Natural killer cell (primary cell): ENCODE measurements at places on chromosomes 3 and 15. TPM values are rescaled to one million over a fixed set of nuclear protein-coding genes. Genes with fewer than 3 reads are reported as not detected.

- H3K27ac ChIP-seq, result no peak overlapping the region
- no peaks in the 10 kb centered on the region for H3K27me3 ChIP-seq
Observed at GRCh38 chr3:127448671-127449070, 141.9 kb downstream of the TPRA1 start.

GRCh38 chr3:57972531-57973111 lies 35.6 kb upstream of the FLNB start:
- H3K4me1 ChIP-seq, result no peaks in the 10 kb centered on the region
- no peaks in the 10 kb centered on the region for H3K27me3 ChIP-seq
- no peak for DNase-seq
- H3K36me3 ChIP-seq, result no peaks in the 10 kb centered on the region

DNA sequence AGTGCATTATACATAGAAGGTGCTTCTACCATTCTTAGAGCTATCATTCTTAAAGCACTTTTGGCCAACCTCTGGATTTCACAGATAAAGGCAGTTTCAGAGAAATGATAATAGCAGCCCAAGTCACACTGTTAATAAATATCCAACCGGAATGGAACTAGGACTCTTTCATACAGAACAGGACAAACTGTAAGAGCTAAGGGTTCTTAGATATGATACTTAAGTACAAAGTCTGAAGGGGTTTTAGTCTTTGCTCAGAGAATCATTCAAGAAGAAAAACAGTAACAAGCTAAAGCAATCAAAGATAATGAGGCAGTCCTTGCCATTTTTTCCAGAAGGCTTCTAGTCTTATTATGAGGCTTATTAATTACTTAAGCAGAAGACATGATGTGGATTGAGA lies 239.0 kb downstream of the ERC2 start:
- H3K4me1 ChIP-seq, result no peaks in the 10 kb centered on the region
- no peak for DNase-seq
- H3K27ac ChIP-seq, result no peak overlapping the region
- H3K36me3 ChIP-seq, result no peaks in the 10 kb centered on the region
- no peak overlapping the region for H3K4me3 ChIP-seq
- H3K27me3 ChIP-seq, result no peaks in the 10 kb centered on the region

The CCDC13 gene
- 0.35 TPM for total RNA-seq

The ZNF620 gene
- 3.3 TPM for total RNA-seq

GRCh38 chr3:184806567-184807271 lies 5.2 kb upstream of the VPS8 start:
- H3K27ac ChIP-seq, result no peak overlapping the region
- H3K36me3 ChIP-seq, result no peaks in the 10 kb centered on the region
- DNase-seq, result no peak
- no peaks in the 10 kb centered on the region for H3K27me3 ChIP-seq
- no peak overlapping the region for H3K4me3 ChIP-seq

The KBTBD13 gene
- not detected for total RNA-seq

The CAMK2N2 gene
- 0.82 TPM for total RNA-seq

- no peaks in the 10 kb centered on the region for H3K27me3 ChIP-seq
- DNase-seq, result no peak
- no peaks in the 10 kb centered on the region for H3K4me1 ChIP-seq
- no peak overlapping the region for H3K4me3 ChIP-seq
Observed at GRCh38 chr3:59601486-59601885, 551.7 kb upstream of the CFAP20DC start.

DNA sequence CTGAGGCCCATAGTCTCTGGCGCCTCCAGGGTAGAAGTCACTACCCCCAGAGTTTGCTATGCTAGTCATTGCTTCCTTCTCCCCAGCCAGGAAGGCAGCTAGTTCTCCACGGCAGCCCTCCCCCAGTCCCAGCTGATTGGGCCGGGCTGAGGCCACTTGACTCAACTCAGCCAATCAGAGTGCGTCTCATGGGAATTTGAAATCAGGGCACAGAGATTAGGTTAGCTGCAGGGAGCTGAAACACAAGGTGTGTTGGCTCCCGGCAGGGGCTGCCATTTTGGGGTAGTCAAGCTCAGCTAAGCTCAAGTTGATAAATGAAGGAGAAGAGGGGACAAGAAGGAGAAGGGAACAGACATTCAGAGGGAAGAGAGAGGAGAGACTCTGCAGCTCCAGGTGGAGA lies 32.8 kb downstream of the LINGO1 start:
- H3K27me3 ChIP-seq, result no peaks in the 10 kb centered on the region
- H3K4me3 ChIP-seq, result no peak overlapping the region
- H3K27ac ChIP-seq, result no peak overlapping the region
- peaks cover 5% of the 10 kb centered on the region for H3K4me1 ChIP-seq
- H3K36me3 ChIP-seq, result no peaks in the 10 kb centered on the region
- DNase-seq, result no peak

GRCh38 chr3:13459605-13460340 lies 20.3 kb upstream of the HDAC11 start:
- no peak for DNase-seq
- no peaks in the 10 kb centered on the region for H3K36me3 ChIP-seq
- no peaks in the 10 kb centered on the region for H3K4me1 ChIP-seq
- no peaks in the 10 kb centered on the region for H3K27me3 ChIP-seq

GRCh38 chr3:32421991-32422859 lies 30.6 kb downstream of the CMTM7 start:
- H3K27ac ChIP-seq, result no peak overlapping the region
- no peak for DNase-seq

GRCh38 chr3:22996920-22997571 lies 206.1 kb upstream of the UBE2E2 start:
- no peak overlapping the region for H3K27ac ChIP-seq
- H3K27me3 ChIP-seq, result no peaks in the 10 kb centered on the region
- no peaks in the 10 kb centered on the region for H3K4me1 ChIP-seq

GRCh38 chr15:25737218-25737643 lies 125.9 kb downstream of the ATP10A start:
- peaks cover 2% of the 10 kb centered on the region for H3K36me3 ChIP-seq
- H3K4me3 ChIP-seq, result no peak overlapping the region
- no peak overlapping the region for H3K27ac ChIP-seq
- no peaks in the 10 kb centered on the region for H3K27me3 ChIP-seq
- no peak for DNase-seq

- no peak for DNase-seq
- peaks cover 17% of the 10 kb centered on the region for H3K4me1 ChIP-seq
- no peak overlapping the region for H3K27ac ChIP-seq
- H3K27me3 ChIP-seq, result no peaks in the 10 kb centered on the region
Observed at GRCh38 chr15:75928680-75929608, 25.3 kb downstream of the FBXO22 start.

- DNase-seq, result no peak
- no peaks in the 10 kb centered on the region for H3K27me3 ChIP-seq
- H3K4me3 ChIP-seq, result no peak overlapping the region
- H3K4me1 ChIP-seq, result no peaks in the 10 kb centered on the region
- H3K36me3 ChIP-seq, result no peaks in the 10 kb centered on the region
Observed at GRCh38 chr3:120678984-120679383, 3.1 kb downstream of the HGD start.

GRCh38 chr3:37934631-37935289 lies 55.8 kb upstream of the VILL start:
- no peaks in the 10 kb centered on the region for H3K4me1 ChIP-seq
- H3K27ac ChIP-seq, result no peak overlapping the region
- H3K4me3 ChIP-seq, result no peak overlapping the region
- H3K27me3 ChIP-seq, result no peaks in the 10 kb centered on the region
- H3K36me3 ChIP-seq, result no peaks in the 10 kb centered on the region

GRCh38 chr3:138461896-138462295 lies 27.5 kb downstream of the ESYT3 start:
- no peak overlapping the region for H3K27ac ChIP-seq
- DNase-seq, result no peak
- no peaks in the 10 kb centered on the region for H3K27me3 ChIP-seq
- no peak overlapping the region for H3K4me3 ChIP-seq

The IQCB1 gene
- 44.3 TPM for total RNA-seq

The ITIH4 gene
- total RNA-seq, result 33.0 TPM

The P2RY1 gene
- 1.0 TPM for total RNA-seq

DNA sequence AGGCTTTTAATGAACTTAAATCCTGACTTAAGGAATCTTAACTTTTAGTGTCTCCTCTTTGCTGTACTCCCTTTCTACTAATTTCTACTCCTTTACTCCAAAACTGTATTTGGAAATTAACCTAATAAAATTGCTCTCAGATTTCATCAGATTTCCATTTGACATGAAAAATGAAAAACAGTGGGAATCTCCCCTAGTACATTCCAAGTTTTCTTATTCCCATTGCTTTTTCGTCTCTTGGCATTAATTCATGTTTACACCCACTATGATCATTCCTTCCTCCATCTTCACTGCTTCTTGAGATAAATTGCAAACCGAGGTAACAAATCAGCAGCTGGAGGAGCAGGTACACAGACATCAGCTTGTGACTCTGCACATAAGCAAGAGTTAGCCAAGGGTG lies 208.7 kb downstream of the VGLL3 start:
- H3K27ac ChIP-seq, result no peak overlapping the region
- H3K4me3 ChIP-seq, result no peak overlapping the region
- H3K27me3 ChIP-seq, result no peaks in the 10 kb centered on the region
- no peak for DNase-seq
- H3K4me1 ChIP-seq, result no peaks in the 10 kb centered on the region

The FSD2 gene
- total RNA-seq, result not detected

- no peaks in the 10 kb centered on the region for H3K36me3 ChIP-seq
- H3K27ac ChIP-seq, result no peak overlapping the region
- no peaks in the 10 kb centered on the region for H3K4me1 ChIP-seq
Observed at GRCh38 chr3:32021748-32022147, 40.2 kb downstream of the ZNF860 start.

DNA sequence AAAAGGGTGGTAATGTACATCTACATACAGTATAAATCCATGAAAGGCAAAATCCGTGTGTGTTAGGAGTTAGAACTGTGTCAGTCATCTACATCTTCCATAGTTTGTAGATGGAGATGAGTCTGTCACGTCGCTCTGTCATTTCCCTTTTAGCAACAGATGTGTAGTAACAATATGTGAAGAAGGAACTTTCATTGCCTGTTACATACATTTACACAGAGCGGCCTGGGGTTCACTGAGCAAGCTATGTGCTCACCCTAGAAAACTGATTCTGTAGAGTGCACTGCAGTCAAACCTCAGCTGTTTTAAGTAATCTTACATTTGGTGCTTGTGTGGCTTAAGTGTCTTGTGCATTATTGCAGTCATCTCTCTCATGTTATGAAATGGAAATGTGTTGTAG lies 41.6 kb upstream of the AP3B2 start:
- H3K36me3 ChIP-seq, result peaks cover 23% of the 10 kb centered on the region
- DNase-seq, result peak; percentile 4
- H3K4me3 ChIP-seq, result peak overlapping the region; percentile 73
- H3K4me1 ChIP-seq, result peaks cover 20% of the 10 kb centered on the region
- no peak overlapping the region for H3K27ac ChIP-seq

The GCSAM gene
- total RNA-seq, result 0.59 TPM

The ERICH6 gene
- total RNA-seq, result 3.7 TPM
